ENCODE measurements at places on chromosomes 7 and 10.

GRCh38 chr7:26594553-26594952, 269.8 kb downstream of the SKAP2 start:
- DNase-seq = no peak

GRCh38 chr7:78523930-78524329, 725.4 kb downstream of the PHTF2 start:
- DNase-seq = no peak

DNA sequence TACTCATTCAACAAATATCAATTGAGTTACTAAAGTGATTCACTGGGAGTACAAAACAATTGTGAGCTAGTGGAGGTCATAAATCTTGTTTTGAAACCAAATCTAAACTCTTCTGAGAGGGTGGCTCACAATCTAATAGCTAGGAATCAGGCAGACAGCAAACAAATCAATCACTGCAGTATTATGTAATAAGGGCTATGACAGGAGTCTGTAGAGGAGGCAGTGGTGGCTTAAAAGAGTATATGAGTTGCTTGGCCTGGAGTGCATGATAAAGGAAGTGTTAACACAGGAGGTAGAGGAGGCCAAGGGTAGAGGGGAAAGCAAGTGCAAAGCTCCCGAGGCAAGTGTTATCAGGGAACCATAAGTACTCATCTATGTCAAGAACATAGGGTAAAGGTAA, 16.5 kb downstream of the MYPN start:
- DNase-seq = peak; percentile 18

GRCh38 chr10:31058795-31059703, 27.4 kb upstream of the ZNF438 start:
- DNase-seq = no peak

DNA sequence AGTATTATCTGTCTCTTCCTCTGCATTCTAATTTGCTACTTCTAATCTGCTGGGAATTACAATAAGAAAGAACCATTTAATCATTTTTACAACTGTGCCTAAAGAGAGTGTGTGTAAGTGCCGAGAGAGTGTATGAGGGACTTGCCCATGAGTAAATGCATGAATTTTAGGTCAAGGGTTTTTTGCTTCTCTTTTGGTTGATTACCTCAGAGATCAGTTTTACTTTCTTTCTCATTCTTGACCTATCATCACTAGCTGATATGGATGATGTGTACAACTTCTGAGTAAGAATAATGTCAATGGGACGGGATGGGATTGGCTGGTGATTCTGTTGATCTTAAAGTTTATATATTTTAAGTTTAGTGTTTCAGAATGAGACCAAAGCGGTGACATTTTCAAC, 47.8 kb downstream of the IKZF1 start:
- no peak for DNase-seq

- DNase-seq = no peak
Measured at GRCh38 chr10:113165673-113166072, 215.6 kb downstream of the TCF7L2 start.

DNA sequence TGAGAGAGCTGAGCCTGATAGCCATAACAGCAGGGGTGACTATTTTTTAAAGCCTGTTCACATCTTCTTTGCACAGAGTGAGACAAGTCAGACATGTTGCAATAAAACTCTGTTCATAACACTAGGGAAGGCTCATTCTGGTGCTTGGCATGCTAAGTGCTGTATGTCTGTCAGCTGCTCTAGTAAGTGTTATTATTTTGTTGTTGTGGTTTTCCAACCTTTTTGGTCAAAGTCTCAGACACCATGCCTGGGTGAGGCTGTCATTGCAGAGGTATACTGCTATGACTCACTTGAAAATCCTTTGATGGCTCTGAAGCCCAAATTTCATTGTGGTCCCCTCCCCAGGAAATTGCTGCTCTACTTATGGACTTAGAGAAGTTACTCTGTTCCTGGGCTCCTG, 129.7 kb downstream of the ADRA2A start:
- no peak for DNase-seq

DNA sequence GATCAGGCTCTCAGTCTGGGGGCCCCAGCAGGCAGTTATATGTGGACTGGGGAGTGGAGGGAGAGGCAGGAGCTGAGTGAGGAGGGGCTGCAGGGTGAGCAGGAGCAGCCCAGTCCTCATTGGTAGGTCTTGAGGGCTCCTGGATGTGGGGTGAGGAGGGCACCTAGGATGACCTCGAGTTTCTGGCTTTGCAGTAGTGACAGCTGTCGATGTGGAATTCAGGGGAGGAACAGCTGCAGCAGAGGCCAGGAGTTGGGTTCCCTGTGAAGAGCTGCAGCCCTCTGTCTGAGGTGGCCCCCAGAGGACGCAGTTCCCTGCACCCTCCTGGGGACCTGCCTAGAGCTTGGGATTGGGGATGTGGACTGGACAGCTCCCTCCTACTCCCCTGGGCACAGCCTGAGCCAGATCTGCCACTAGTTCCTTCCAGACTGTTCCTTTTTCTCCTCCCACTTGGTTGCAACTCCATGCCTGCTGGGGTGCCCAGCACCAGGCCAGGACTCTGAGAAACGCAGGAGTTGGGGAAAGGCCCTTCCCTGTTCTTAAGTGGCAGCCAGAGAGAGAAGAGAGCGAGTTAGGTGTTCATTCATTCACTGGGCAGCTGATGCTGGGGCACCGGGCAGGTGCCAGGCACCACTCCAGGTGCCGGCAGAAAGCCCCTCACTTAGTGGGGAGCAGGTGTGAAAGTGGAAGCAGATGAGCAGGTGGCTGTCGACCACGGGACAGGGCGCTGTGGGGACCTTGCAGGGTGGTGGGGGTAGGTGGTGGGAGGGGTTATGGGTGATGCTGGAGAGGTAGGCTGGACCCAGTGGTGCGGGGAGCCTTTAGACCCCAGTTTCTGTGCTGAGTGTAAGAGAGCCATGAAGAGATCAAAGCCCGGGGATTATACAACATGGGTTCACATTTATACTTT, 57.9 kb downstream of the PRF1 start:
- no peak for DNase-seq

DNA sequence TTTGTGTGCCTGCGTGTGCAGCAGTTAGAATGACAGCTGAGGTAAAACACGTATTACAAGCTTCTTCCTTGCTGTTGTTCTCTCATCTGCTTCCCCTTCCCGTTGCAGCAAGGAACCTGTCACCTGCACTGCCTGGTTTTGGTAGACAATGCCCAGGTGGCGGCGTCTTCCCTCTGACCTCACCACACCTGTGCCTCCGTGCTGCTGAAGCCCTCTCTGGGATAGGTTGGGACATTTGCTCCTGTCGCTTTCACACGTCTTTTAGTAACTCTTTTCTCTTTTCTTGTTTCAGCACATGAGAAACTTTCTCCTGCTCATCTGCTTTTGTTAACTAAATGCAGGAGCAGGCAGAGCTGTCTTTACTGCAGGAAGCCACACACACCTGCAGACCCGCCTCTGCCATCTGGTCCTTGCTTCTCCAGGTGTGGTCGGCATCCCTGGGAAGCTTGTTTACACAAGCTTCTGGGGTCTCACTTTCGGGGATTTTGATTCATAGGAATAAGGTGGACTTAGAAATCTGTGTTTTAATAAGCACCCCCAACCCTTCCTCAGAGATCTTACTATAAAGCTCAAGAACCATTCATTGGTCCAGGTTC, 60.7 kb upstream of the EXOC6 start:
- DNase-seq = no peak

- DNase-seq = no peak
Measured at GRCh38 chr10:131159771-131160170, 151.8 kb downstream of the TCERG1L start.

DNA sequence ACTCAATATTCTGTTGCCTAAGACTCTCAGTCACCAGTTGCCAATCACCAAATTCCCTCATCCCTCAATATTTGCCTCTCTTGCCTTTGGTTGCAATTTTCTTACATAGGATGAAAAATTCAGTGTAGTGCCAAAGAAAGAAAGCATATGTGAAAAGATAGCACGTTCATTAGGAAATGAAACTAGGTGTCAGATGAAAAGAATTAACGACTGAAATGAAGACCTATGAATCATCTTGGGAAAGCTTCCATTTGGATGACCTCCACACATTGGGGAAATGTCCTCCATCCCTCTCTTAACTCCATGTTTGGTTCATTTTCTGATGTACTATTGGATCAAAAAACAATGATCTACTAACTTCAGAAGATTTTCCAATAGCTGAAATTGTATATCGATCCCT, 145.1 kb upstream of the MEOX2 start:
- DNase-seq = no peak

GRCh38 chr10:73043766-73044377, 52.8 kb downstream of the P4HA1 start:
- no peak for DNase-seq

DNA sequence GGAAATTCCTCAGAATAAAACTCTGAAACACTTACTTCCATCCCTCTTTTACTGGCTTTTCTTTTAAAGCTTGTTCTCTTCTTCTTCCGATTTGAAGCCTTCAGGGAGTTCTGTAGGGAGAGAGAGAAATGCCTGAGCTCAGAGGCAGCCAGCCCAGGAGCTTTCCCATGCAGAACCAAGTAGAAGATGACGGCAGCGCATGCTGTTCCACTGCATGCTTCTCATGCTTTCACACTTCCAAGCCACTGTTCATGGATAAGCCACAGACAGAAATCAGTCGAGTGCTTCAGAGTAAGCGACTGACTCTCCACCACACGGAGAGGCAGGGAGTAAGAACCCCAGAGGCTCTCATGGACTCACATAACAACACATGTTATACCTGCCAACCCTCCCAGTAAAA, 237.3 kb downstream of the DGKI start:
- no peak for DNase-seq

DNA sequence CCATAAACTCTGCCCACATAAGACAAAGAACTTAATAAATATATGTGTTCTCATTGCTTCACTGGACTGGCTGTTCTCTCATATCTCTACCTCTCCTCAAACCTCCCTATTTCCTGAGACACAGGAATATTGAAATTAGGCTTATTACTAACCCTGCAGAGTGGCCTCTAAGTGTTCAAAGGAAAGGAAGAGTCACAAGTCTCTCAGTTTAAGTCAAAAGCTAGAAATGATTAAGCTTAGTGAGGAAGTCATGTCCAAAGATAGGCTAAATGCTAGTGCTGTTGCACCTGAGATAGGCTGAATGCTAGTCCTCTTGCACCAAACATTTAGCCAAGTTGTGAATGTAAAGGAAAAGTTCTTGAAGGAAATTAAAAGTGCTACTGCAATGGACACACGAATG, 41.1 kb downstream of the GNAI1 start:
- no peak for DNase-seq

DNA sequence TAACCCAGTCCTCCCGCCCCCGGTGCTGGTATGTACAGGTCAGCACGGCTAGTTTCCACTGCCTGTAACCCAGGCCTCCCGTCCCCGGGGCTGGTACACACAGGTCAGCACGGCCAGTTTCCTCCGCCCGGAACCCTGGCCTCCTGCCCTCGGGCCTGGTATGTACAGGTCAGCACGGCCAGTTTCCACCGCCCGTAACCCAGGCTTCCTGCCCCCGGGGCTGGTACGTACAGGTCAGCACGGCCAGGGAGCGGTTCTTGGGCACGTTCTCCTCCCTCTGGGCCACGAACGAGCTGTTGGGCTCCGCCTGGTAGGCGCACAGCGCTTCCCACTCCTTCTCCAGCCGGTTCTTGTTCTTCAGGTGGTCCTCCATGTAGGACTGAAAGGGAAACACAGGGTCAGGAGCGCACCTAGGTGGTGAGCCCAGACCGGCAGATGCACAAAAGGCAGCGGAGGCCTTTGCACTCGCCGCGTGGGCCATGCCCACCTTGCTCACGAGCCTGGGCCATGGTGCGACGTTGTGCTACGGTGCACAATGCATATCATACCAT, 284.4 kb downstream of the DNAJB6 start:
- DNase-seq = no peak

- DNase-seq = peak; percentile 48
Measured at GRCh38 chr10:5666008-5666840, at the start of gene ASB13. Gene ASB13, minus strand, starts transcription at chr10:5666595. Its CDS starts 44 bp downstream, at chr10:5666551.

- DNase-seq = no peak
Measured at GRCh38 chr7:80087771-80088170, 46.9 kb upstream of the GNAI1 start.

GRCh38 chr7:5396542-5396941, 27.1 kb downstream of the TNRC18 start:
- peak; percentile 28 for DNase-seq

- no peak for DNase-seq
Measured at GRCh38 chr10:43739161-43739560, 90.5 kb upstream of the ZNF32 start.

GRCh38 chr10:6045878-6046772, 16.0 kb downstream of the IL2RA start:
- no peak for DNase-seq

- DNase-seq = peak; percentile 53
Measured at GRCh38 chr10:15370212-15370855, 755 bp downstream of the FAM171A1 start.

DNA sequence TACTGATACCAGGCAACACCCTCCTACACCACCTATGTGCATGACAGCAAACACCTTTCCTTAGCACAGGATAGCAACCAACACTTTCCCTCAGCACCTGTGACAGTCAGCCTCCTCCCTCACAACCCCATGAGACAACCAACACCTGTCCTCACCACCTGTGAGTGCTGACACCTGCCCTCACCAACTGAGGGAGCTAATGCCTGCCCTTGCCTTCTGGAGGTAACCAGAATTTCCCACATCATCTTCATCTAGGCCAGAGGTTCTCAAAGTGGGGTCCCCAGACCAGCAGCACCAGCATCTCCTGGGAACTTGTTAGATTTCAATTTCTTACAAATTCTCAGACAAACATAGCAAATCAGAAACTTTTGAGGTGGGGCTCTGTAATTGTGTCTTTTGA, 112.5 kb downstream of the GRID1 start:
- DNase-seq = no peak

GRCh38 chr7:97868788-97869187, 3.4 kb downstream of the ASNS start:
- no peak for DNase-seq

DNA sequence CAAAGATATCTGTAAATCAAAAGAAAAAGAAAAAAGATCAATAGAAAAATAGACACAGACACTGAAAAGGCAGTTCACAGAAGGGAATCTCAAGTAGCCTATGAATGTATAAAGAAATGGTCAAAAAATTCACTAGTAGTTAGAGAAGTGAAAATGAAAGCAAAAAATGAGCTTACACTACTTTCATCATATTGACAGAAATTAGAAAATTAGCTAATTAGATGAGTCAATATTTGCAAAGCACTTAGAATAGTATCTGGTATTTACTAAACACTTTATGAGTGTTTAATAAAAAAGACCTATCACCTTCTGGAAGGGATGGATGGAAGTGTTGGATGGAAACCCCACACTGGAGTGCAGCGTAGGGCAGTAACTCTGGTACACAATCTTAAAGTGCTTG, 1.7 kb upstream of the CFAP58 start:
- no peak for DNase-seq

GRCh38 chr7:116953906-116954838, 871 bp downstream of the ST7 start:
- DNase-seq = peak; percentile 92
